ENCODE measurements at places on chromosomes 5 and 9. TPM values are rescaled to one million over a fixed set of nuclear protein-coding genes. Genes with fewer than 3 reads are reported as not detected.

Gene SPATA31D1
- total RNA-seq = not detected

DNA sequence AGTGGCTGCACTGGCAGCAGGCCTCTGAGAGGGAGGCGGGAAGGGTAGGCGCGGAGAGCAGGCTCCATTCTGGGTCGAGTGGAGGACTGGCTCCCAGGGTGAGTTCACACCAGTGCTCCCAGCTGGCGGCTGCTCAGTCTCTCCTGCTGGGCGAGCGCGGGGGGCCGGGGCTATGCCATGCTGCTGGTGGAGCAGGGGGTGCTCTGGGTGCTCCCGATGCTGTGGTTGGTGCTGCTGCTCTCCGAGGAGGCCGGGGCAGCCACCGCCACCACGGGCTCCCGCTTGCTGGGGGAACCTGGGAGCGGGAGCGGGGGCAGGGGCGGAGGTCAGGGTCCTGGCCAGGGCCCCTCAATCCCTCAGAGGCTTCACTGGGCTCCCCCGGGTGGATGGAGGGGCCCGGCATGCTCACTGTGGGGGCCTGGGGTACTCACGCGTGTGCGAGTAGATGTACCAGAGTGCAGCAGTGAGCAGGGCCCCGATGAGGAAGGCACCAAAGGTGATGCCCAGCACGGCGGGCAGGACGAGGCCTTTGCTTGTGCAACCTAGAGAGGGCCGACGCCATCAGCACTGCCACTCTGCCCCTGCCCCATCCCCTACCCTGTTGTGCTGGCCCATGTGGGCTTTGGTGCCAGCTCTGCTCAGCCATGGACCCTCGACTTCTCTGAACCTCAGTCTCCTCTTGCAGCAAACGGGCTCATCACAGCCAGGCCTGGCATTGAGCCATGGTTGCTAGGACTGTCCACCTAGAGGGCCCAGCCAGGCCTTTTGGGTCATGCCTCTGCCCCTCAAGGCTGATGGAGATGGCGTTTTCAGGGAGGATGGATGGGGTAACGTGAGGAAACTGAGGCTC, 13.1 kb downstream of the FPGS start:
- DNase-seq = no peak

DNA sequence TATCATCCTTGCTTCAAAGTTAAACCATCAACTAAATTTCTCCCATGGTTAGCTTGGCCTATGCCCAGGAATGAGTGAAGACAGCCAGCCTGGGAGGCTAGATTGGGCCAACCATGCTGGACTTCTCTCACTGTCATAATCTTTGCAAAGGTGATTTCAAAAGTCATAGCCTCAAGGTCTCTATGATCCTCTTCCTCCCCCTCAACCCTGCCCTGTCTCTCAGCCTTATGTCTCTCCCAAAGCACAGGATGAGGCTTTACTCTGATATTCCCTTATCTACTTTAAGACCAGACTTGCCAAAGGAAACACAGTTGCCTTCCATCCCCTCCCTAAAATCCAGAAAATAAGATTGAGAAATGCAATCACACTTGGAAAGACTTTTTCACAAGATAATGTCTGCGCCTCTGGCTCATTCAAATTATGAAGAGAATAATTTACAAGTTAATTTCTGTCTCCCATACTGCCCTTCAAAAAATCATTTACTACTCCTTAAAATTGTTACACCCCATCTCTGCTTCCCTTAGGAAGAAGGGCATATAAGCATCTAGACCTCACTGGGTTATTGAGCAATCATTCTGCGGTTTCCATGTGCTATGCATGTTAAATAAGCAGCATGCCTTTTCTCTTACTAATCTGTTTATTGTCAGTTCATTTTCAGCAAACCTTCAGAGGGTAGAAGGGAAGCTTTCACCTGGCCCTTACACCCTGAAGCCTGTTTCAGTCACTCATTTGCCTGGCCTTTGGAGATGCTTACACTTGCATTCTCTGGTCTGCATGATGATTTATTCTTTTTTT, 113.8 kb upstream of the ANKRD55 start:
- no peak for DNase-seq

- no peak for DNase-seq
Measured at GRCh38 chr5:123007754-123008153, 28.8 kb downstream of the PPIC start.

DNA sequence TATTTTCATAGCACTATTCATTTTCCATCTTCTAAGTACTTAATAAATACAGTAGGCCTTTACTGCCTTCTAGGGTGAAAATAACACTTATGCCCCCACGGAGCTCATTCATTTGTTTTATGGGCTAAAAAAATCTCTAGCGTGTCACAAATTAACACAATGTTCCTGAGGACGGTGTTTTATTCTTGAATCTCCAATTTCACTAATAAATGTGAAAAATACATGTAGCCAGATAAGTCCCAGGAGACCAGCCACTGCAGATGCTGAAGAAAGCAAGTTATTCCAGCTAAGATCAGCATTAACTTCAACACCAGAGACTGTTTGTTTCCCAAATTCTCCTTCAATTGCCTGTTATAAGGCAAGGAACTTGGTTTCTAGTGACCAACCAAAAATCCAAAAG, 102.3 kb downstream of the MARCHF3 start:
- DNase-seq = no peak

Gene ATP10B
- total RNA-seq = 25.1 TPM

Gene WHRN
- 11.8 TPM for total RNA-seq

Gene WDR5
- 30.6 TPM for total RNA-seq

DNA sequence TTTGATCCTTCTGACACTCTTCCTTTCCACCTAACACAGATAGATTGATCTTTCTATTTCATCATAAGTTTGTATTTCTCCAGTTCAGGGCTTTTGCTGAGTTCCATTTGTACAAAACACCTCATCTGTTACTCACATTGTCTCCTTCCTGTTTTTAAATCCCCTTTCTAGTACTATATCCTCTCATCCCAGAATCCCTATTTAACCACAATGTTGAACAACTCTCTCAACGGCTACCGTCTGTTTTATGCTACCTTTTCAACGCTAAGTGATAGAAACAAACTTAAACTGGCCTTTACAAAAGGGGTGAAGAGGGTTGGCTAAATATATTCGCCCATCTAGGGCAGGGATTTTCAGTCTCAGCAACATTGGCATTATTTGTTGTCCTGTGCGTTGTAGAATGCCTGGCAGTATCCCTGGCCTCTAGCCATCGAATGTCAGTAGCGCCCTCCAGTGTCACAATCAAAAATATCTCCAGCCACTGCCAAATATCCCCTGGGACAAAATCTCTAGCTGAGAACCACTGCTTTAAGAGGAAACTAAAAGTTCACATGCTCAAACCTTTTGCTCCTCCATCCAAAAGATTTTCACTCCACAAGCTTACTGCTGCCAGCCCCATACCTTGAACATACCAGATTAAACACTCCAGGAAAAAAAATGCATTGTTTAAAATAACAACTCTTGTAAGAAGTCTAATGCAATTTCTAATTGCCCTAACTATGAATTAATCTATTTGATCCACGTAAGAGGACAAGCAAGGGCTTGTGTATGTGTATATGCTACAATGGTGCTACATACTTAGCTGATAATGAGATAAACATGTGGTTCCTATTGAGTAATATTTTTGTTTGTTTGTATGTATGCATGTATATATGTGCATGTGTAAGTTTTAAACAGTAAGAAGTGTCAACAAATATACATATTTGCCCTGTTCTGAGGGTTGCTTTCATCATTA, 344.0 kb downstream of the PTPRD start:
- DNase-seq = no peak

Gene ABCA1
- total RNA-seq = 33.4 TPM

DNA sequence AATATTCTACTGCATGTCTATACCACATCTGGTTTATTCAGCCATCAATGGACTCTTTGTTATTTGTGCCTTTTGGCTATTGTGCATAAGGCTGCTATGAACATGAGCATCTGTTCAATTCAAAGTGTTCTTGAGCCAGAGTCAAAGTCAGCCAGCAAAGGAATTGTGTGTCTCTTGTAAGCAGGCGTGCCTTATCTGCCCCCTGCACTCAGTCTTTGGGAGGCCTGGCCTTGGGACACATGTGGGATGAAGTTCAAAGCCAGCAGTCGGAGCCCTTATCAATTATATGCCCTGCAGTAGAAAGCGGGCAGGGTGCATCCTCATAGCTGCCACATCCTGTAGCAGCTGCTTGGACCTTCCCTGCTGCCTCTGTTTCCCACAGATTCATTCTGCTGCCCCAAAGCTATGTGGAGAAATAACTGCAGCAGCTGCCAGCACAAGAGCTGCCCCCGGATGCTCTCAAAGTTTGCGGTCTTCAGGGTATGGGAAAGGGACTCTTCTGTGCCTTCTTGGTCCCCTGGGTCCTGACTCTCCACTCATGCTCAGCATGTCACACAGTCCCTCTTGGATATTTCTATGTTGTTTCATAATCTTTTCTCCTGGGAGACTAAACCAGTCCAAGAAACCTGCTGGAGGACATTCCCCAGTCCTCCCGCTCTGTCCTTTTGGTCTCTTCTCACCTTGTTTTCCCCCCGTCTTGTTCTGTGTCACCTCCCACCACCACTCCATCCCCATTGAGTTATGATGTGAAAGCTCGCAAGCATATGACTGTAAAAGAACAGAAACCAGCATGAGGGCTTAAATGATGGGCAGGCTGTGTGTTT, 35.9 kb downstream of the STOM start:
- peak; percentile 26 for DNase-seq

All from ureter (tissue), 1 donor.